Foreskin fibroblast (primary cell): ENCODE measurements at places on chromosomes 13 and 19.

DNA sequence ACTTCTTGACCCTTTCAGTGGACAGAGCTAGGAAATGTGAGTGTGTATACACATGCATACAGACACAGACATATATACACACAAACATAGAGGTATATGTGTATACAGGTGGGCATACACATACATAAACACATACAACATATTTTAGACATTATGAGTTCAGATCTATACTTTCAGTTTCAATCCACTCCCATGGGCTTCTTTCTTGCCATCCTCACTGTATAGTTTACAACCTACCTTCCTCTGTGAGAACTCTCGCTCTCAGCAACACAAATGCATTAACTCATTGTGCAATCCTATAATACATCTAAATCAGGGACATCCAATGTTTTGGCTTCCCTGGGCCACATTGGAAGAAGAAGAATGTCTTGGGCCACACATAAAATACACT lies 21.2 kb upstream of the SCEL start:
- DNase-seq, result no peak

DNA sequence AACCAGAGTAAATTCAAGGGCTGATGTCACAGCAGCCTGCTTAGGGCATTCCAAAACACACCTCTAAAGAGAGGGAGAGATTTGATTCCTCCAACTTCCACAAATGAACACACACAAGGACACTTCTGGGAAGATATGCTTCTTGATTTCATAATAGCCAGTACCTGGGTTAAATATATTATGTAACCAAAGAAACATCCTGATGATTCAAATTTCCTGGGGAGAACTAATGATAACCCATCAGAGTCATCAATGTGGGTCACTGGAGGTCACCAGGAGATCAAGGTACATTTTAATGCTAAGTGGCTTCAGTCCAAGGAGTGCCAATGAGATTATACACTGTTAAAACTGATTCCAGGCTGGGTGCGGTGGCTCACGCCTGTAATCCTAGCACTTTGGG lies 54.0 kb upstream of the DOCK9 start:
- DNase-seq, result no peak

- DNase-seq, result peak; percentile 93
Measured at GRCh38 chr13:44815623-44816022, 173.6 kb downstream of the NUFIP1 start.

DNA sequence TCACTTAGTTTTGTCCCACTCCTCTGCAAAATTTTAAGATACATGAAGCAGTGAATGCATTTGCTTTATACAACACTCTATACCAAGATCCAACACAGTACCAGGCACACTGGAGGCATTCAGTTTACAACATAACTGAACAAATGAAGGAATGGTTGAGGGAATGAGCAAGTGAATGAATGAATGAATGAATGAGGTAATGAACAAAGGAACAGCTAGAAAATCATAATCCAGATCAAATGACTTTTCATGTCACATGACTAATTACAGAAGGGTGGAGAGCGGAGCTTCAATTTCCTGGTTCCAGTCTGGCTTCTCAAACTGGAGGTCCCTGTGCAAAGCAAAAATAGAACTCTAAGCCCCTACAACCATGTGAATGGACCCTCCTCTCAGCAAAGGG lies 16.7 kb downstream of the TBC1D4 start:
- no peak for DNase-seq

GRCh38 chr13:39410096-39410901 lies 192.7 kb downstream of the LHFPL6 start:
- DNase-seq, result peak; percentile 32

GRCh38 chr19:24072720-24073119 lies 14.3 kb upstream of the ZNF254 start:
- no peak for DNase-seq
